ENCODE measurements at places on chromosomes 7 and 10.

GRCh38 chr10:124748953-124749645, 4.9 kb upstream of the FAM53B start:
- no peak for DNase-seq

- peak; percentile 47 for DNase-seq
These were observed 26.0 kb upstream of the JMJD1C start for GRCh38 chr10:63491588-63492316.

DNA sequence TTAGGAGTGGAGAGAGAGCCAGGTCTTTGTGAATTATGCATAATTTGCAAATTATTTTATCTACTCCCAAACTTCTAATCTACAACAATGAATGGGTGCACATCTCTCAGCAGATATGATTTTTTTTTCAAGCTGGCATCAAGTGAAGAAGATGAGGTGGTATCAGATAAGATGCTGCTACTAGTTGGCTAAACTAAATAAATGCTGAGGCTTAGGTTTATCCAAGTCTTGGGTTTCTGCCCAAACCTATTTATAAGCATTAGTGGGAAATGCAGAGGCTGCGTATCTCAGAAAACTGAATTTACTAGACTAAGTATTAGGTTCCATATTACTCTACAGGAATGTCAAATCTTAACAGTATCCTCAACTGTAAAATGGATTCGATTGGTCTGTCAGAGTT, 703.0 kb upstream of the CELF2 start:
- no peak for DNase-seq

DNA sequence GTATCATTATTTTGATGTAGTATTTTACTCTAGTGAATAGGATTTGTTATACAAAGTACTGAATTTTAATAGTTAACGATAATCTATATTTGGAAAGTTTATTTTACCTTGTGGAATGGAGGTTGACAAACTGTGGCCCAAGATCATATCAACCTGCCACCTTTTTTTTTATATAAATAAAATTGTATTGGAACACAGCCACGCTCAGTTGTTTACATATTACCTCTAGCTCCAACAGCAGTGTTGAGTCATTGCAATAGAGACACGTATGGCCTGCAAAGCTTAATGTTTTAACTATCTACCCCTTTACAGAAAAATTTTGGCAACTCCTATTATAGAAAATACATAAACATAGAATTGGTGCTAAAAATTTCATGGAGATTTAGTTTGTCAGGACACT, 239.3 kb downstream of the THSD7A start:
- no peak for DNase-seq

DNA sequence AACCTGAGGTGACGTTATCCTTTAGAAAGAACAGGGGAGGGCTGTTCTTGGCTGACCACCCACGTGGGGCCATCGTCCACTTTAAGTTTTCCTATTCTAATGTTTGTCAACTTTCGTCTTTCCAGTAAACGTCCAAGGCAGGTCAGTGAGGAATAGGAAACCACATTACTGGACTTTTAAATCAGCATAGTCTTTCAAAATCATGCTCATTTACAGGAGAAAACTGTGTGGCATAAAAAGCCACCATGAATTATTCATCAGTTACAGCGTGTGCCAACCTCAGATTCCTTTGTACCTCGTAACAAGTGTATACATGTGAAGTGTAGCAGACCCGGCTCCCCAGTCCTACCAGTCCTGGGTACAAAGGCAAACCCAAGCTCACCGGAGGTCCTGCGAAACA, 25.1 kb upstream of the ABLIM1 start:
- no peak for DNase-seq

- no peak for DNase-seq
These were observed 5.8 kb upstream of the GFRA1 start for GRCh38 chr10:116278846-116279245.
